ENCODE measurements at places on chromosomes 11 and 22.

DNA sequence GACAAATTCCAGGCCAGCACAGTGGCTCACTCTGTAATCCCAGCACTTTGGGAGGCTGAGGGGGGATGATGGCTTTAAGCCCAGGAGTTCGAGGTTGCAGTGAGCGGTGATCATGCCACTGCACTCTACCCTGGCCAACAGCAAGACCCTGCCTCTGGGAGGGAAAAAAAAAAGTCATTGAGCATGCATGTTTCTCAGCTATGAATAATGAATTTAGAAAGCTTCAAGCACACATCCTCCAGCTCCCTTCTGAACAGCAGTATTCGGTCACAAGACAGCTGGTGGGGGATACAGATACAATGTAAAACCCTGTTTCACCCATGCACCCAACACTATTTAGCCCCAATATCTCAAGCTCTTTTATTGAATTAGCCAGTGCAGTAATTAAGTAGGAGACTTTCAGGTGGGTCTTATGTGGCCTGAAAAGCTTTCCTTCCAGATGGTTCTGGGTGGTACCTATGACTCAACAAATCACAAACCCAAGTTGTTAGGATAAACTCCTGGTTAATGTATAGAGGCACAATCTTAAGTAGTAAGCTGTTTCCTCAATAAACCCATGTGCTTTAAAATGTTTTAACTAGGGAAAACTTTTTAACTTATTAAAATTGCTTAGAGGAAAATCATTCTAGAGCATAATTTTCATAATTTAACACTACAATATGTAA is 13.4 kb downstream of the PRDM10 start:
- DNase-seq: no peak

- no peak for DNase-seq
Measured at GRCh38 chr11:86124251-86125233, 55.7 kb upstream of the PICALM start.

- no peak for DNase-seq
Measured at GRCh38 chr22:38732251-38732815, 23.5 kb downstream of the SUN2 start.

DNA sequence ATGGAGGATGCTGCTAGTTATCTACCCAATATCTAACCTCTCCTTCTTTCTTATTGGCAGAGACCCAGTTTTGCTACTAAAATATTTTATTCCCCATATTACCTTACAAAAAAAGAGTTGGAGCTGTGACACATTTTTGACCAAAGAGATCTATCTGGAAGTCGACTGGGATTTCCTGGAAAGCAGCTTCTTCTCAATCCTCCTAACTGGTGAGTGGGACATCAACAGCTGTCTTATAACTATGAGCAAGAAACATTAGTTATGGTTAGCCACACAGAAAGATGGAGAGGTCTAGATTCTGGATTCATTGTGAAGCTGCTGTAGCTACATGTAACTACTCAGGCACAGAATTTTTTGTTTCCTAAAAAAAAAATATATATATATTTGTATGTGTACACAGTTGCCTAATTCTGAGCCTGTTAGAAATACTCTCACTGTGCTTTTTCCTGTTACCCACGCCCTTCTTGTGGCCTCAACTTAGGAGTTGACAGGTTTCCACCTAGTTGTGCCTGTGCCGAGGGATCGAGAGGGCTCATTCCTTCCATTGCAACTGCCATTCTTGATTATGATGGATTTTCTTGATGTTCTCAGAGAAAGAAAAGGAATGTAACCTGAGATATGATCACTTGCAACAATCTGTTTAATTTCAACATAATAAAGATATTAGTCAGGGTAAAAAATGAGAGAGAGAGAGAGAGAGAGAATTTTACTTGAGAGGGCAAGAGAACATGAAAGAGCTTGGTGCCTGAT is 142.0 kb downstream of the SLC17A6 start:
- no peak for DNase-seq

GRCh38 chr22:46520880-46521279 is 16.5 kb downstream of the CELSR1 start:
- DNase-seq: no peak

Measured in COLO829 (cell line).